Breast epithelium (tissue), 4 donors: ENCODE measurements at places on chromosomes 2 and 18. TPM values are rescaled to one million over a fixed set of nuclear protein-coding genes. Genes with fewer than 3 reads are reported as not detected.
A peak's percentile ranks its signal among the peaks of the same experiment; 100 is the strongest.

- no peak for DNase-seq
Observed at GRCh38 chr18:58359218-58359617, 269.7 kb downstream of the ALPK2 start.

DNA sequence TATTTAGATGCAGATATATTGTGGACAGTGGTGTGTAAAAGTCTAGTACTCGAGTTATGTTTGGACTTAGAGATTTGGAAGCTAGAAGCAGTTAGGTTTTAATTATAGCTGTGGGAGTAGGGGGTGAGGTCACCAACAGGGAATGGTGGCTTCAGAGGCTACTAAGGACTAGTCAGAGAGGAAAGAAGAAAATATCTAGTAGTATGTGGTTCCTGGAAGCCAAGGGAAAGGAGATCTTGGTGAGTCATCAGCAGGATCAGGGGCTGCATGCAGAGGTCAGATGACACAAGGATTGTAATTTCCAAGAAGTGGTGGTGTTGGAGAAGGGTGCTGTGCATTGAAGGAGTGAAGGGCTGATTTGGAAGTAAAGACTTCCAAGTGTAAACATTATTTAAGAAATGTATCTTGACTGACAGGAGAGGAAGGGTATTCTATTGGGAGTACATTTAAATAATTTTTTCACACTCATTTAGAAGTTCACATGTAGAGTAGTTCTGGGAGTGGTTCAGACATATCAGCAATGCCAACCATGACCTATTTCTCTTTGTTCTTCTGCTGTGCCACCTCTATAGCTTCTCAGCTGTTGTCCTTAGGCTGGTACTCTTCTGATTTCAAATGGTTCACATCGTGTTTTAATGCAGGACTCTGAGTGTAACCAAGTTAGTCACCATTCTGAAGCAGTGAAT, 59.1 kb downstream of the ACSL3 start:
- DNase-seq = no peak

DNA sequence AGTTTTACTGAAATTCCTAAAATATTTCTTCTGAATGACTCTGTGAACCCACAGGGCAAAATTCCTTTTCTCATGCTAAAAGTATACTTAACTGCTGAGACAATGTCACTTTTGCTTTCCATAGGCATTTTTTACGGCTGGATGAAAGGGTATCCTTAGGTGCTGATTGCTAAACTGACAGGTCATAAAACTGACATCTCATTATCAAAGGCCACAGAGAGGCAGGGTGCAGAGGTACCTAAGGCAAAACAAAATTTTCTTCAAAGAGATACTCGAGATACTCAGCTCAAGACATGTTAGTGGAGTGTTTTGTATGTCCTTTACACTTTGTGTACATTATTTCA, 62.0 kb upstream of the WDR75 start:
- no peak for DNase-seq

The HS1BP3 gene
- 31.8 TPM for total RNA-seq

The HS6ST1 gene
- 15.7 TPM for total RNA-seq

The NEURL3 gene
- total RNA-seq = 6.1 TPM

- DNase-seq = no peak
Observed at GRCh38 chr2:161972866-161973265, 101.1 kb downstream of the DPP4 start.

GRCh38 chr2:207632575-207633493, 7.6 kb upstream of the METTL21A start:
- DNase-seq = no peak

GRCh38 chr2:237998530-237998929, 31.7 kb downstream of the UBE2F start:
- no peak for DNase-seq

DNA sequence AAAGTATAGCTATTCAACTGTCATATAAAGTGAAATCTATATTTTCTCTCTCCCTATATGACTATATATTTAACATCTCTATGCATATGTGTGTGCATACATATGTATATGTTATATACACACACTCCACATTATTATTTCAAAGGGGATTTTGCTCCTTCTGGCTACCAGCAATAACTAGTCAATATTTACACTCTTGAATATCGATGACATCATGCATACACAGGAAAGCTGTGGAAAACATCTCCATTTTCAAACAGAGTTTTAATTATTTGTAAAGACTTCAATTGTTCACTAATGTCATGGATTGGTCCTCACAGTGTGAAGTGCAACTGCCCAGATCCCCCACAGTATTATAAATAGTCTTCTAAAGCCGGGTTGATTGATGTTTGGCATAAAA, 195.9 kb upstream of the TCF4 start:
- no peak for DNase-seq

- no peak for DNase-seq
Observed at GRCh38 chr2:29632018-29632417, 289.4 kb downstream of the ALK start.

GRCh38 chr18:9719421-9719981, 11.4 kb downstream of the RAB31 start:
- peak; percentile 77 for DNase-seq

The B3GNT7 gene
- total RNA-seq = 2.3 TPM
